ENCODE measurements at places on chromosomes 1 and 21.
A peak's percentile ranks its signal among the peaks of the same experiment; 100 is the strongest.

DNA sequence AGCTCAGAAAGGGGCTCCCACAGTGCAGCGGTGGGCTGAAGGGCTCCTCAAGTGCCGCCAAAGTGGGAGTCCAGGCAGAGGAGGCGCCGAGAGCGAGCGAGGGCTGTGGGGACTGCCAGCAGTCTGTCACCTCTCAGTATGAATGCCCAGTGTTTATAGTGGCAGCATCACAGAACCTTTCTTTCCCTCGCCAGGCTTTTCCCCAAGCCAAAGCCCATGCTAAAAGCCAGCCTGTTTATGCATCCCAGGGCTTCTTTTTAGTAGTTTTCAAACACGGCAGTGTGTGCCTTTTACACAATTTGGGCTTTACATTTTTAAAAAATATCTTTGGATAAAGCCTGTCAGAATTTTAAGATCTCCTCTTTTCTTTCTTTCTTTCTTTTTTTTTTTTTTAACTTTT, 70.6 kb downstream of the CENPF start:
- DNase-seq: no peak

DNA sequence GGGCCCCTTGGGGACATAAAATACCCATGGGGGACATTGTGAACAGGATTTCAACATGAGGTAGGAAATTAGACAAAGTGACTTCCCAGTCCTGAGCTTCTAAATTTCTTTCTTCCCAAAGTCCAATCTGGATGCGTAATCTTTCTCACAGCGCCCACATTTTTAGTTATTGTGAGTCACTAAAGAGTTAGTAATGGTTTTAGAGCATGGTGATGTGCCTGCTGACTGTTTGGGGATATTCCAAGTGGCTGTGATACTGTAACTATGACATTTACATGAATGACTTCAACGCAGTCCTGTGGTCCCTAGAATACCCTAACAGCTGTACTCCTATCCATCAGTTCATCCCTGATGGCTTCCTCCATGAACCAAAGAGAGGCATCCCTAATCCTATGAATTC, 224.0 kb upstream of the COA6 start:
- DNase-seq: no peak

GRCh38 chr1:119564548-119564947, 57.5 kb downstream of the HSD3B1 start:
- DNase-seq: no peak

- DNase-seq: no peak
Observed at GRCh38 chr1:113439277-113439670, 49.0 kb downstream of the MAGI3 start.

- DNase-seq: no peak
Observed at GRCh38 chr21:30166171-30166570, 434 bp downstream of the CLDN17 start.

DNA sequence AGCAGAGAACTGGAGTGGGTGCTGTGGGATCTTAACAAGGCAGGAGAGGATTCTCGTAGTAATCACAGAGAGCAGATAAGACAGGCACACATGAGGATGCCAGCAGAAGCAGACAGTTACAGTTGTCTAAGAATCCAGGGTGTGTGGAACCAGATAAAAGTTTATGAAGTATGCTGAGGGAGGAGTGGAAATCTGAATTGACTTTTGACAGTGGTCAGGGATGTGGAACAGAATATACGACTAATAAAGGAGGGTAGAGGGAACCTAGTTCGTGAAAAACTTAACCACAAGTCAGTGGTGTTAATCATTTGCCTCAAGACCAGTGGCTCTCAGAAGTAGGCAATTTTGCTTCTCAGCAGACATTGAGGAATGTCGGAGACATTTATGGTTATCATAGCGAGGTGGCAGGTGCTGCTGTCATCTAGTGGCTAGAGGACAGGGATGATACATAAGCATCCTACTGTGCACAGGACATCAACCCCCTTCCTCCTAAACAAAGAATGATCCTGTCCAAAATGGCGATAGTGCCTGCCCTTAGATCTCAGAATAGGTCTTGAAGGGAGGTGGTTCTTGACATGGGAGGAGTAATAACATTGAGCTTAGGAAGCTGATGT, 3.0 kb downstream of the LRRC8D start:
- no peak for DNase-seq

GRCh38 chr1:17369466-17369865, 2.5 kb upstream of the PADI6 start:
- DNase-seq: no peak

GRCh38 chr1:160471253-160471652, 51.8 kb downstream of the SLAMF6 start:
- peak; percentile 21 for DNase-seq

DNA sequence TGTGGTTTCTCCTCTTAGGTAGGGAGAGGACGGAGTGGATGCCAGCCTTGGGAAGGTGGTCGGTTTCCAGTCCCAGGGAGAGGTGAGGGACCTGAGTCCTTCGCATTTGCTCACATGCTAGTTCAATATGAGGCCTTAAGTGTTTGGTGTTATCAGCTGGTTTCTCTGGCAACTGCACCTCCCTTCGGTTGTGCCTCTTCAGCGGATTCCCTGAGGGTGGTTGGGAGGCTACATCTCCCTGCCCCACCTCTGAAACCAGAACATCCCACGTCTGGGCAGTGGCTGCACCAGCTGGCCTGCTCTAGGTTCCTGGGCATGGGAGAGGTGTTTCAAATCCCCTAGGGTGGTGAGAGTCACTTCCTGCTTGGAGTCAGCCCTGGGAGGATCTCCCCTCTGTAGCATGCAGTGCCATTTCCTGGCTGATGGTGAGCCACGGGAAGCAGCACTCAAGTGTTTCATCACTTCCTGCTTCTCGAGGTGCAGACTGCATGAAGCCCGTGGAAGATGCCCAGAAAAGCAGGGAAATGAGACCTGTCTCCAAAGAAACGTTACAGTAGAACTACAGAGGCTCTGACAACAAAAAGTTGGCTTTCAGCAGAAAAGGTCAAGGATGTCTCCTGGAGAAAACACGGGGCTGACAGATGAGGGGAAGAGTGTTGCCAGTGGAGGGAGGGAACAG, 4.5 kb downstream of the TMEM125 start:
- DNase-seq: peak; percentile 25

- DNase-seq: no peak
Observed at GRCh38 chr1:13560541-13560940, 23.1 kb upstream of the PDPN start.

DNA sequence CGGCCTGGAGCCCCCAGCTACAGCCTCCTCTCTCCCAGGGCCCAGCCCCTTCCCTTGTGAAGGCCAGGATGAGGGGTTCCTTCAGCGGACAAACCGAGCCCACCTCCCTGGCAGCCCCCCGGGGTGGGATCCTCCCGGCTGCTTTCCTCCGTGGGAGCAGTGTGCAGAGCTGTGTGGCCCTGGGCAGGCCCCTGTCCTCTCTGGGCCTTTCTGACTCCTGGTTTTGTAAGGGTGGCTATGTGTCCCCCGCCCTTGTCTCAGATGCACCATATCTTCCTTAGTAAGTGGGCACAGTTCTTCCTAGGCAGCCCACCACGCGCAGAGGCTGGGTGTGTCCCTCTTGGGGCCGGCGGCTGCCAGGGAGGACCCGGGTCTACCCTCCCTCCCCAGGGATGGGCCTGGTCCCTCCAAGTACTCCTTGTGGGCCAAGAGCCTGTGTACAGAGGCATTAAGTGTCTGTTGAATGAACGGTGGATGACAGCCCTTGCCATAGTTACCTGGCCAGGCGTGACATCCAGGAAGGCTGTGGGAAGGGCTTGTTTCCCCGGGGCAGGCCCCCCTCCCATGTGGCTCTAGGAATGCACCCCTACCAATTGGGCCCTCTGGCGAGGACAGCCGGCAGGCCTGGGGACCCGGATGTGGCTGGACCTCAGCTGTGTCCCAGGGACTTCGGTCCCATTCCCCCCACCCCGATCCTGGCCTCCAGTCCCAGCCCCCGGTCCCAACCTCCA, 3.8 kb downstream of the SMIM1 start:
- DNase-seq: no peak

DNA sequence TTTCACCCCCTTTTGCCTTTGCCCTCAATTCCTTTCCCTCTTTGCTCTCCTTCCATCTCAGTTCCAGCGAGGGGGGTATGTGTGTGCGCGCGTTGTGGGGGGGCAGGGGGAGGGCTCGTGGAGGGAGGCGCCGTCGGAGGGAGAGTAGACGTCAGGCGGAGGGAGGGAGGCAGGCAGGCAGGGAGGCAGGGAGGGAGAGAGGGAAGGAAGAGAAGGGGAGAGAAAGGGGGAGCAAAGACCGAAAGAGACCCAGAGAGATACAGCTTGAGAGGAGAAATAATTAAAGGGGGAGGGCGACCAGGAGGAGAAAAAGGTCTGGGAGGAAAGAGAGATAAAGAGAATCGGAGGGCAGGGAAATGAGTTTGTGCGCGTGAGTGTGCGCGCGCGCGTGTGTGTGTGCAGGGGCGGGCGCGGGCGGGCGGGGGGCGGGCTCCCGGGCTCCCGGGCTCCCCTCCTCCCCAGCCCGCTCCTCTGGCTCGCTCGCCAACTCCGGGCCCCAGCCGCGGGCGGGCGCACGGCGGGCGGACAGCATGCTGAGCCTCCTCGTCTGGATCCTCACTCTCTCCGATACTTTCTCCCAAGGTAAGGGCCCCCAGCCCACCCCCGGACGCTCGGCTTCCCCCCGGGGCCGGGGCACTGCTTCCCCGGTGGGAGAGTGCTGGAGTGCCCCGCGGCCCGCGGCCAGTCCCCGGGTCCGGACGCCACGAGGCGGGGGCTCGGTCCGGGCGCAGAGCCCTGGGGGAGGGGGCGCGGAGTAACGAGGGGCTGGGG, at the start of gene KIRREL1:
KIRREL1 (plus strand) TSS at position 499 of the 771 bp plus-strand sequence; CDS start at position 531, 32 bp downstream.
- no peak for DNase-seq

- no peak for DNase-seq
Observed at GRCh38 chr1:204828352-204828850, 42.3 kb upstream of the NFASC start.

- DNase-seq: no peak
Observed at GRCh38 chr1:203544978-203545816, 51.2 kb downstream of the OPTC start.

DNA sequence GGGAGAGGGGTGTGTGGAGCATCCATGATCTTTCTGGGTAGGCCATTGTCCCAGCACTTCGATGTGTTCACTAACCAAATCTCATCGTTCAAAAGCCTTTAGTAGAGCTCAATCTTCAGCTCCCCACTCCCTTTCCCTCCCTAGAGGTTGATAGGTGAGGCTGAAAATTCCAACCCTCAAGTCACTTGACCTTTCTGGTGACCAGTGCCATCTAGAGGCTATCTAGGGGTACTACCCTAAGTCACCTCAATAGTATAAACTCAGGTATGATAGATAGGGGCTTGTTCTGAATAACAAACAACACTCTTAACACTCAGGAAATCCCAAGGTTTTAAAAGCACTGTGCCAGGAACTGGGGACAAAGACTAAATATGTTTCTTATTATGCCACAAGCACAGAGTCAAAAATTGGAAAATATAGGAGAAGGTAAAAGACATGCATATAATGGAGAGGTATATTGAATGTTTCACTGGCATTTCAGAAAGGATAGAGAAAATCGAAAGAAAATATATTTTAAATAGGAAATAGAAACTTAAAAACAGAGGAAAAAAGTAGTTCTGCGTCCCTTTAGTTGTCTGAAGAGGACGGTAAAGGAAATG, 42.9 kb upstream of the CD53 start:
- peak; percentile 72 for DNase-seq

DNA sequence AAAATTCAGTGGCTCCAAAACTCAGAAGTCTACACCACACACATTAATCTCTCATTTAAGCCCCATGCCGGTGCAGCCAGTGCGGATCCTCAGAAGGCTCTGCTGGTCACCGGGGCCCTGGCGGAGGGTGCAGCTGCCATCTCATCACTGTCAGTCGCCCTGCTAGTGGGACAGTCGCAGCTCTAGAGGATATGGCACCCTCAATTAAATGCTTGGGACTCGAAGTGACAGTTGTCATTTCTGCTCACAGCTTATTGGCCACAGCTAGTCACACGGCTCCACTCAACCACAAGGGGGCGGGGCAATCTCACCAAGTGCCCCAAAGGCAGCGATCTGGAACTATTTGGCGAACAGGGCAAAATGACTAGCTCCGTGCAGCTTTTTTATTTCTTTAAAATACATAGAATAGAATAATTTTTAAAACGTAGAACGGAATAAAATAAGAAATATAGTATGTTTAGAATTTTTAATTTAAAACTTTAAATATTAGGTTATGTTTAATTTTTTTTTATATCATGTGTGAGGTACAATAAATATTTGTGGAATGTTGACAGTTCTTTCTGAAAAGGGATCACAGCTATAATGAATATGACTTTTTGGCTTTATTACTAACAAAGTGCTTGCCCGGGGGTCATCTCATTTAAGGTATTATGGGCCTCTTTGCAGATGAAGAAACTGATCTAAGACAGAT, 8.0 kb upstream of the MAN1C1 start:
- DNase-seq: peak; percentile 90

GRCh38 chr1:117611121-117611601, 5.3 kb downstream of the TENT5C start:
- no peak for DNase-seq

GRCh38 chr21:8993284-8993942, 1528.0 kb upstream of the TPTE start:
- DNase-seq: no peak

DNA sequence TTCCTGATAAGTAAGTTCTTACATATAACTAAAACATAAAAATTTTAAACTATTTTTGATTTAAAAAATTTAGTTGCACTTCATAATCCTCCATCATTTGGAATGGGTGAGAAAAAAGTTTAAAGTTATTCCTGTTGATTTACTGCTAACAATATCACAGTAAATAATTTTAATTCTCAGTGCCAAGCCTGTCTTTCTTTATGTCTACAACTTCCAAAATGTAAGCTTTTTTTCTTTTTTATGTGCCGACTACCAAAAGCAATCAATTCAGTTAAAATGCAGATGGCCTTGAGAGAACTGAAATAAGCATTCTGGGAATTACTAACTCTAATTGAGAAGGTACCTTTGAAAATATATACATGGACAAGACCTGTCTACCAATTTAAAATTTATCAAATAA, 1224.3 kb upstream of the B3GALT2 start:
- DNase-seq: no peak

GRCh38 chr1:32798679-32799416, 18.3 kb downstream of the YARS1 start:
- DNase-seq: peak; percentile 88

- no peak for DNase-seq
Observed at GRCh38 chr1:50611675-50612074, 188.4 kb upstream of the DMRTA2 start.

- DNase-seq: no peak
Observed at GRCh38 chr1:160410406-160411005, 10.1 kb downstream of the VANGL2 start.

DNA sequence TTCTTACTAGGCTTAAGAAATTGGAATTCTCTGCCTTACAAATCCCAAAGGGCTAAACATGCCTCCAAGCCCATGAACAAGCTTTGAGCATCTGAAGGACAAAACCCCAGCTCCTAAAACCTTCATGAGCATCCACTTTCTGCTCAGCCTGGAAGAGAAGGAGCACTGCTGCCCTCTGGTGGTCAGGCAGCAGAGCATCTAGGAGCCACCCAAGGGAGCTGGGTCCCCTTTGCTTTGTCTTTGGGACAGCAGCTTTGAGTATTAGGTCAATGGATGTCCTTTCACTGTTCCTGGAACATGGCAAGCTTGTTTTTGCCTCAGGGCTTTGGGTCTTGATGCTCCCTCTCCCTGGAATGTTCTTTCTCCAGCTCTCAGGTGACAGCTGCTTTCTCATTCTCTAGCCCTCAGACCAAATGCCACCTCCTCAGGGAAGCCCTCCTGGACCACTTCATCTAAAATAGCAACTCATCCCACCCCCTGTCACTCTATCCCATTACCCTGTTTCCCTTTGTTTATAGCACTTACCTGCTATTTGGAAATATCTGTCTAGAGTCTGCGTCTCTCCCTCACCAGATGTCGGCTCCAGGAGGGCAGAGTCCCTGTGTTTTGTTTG, 25.7 kb downstream of the RAB7B start:
- peak; percentile 70 for DNase-seq

- DNase-seq: peak; percentile 17
Observed at GRCh38 chr1:174789399-174789798, 210.3 kb upstream of the CACYBP start.
